Small intestine (tissue), 16 donors: ENCODE measurements at places on chromosomes 1 and 21. TPM values are rescaled to one million over a fixed set of nuclear protein-coding genes. Genes with fewer than 3 reads are reported as not detected.

MX2 gene
- polyA plus RNA-seq = 2.9 TPM

NCAM2 gene
- 1.7 TPM for polyA plus RNA-seq

TTC3 gene
- polyA plus RNA-seq = 18.6 TPM

RPS6KC1 gene
- 5.8 TPM for polyA plus RNA-seq
